Activated CD4-positive, alpha-beta T cell treated with anti-CD3 and anti-CD28 coated beads for 24 hours (primary cell): ENCODE measurements at places on chromosomes 2 and 18.

DNA sequence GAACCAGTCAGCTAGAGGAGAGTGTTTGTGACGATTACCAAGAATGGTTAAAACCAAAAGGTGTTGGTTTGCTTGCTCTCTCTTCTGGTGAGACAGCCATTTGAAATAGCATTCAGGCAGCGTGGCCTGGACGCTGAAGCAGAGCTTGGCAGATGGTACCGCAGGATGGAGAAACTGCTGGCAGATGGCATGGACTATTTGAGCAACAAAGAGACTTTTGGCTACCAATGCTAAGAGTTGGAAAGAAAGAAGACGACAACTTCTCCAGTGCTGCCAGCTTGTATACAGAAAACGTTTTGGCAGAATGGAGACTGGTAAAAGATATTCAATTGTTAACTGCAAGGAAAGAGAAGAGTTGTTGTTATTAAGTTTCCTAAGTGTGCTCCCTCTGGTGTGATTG is 315.0 kb downstream of the PARD3B start:
- DNase-seq = no peak

DNA sequence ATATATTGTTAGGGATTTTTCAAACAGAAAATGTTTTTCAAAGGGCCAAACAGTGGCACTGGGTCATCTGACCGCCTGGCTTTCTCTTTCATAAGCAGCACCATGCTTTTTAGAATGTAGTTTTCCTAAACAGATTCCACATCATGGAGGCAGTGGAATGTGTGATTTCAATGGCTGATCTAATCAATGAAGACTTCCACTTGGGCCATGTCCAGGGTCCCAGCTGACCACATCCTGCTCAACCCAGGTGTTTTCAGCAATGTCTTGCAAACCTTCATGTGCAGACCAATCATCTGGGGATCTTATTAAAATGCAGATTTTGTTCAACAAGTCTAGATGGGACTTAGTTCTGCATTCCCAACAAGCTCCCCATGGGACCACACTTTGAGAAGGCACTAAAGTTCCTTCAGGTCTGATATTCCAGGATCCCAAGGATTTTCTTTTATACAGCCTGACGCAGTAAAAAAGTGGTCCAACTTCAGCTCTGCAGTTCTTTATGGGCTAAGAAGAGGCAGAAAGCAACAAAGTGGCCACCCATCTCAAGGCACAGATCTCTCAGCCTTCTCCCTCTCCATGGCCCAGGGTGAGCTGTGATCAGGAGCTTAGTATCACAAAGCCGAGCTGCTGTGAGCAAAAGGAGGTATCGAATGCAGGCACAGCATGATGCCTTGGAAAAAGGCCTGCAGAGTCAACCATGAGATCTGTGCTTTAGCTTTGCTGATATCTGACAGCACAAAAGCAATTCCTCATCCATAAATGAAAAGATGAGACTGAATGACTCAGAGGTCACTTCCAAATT is 3.7 kb downstream of the ALKAL2 start:
- DNase-seq = no peak

GRCh38 chr2:152098496-152099366 is at the start of gene CACNB4:
Gene CACNB4 (minus strand): TSS chr2:152099044.
- no peak for DNase-seq

- DNase-seq = no peak
Observed at GRCh38 chr2:211390536-211391188, 834.3 kb downstream of the CPS1 start.

- no peak for DNase-seq
Observed at GRCh38 chr18:49123431-49123830, 172.7 kb upstream of the SMAD7 start.

DNA sequence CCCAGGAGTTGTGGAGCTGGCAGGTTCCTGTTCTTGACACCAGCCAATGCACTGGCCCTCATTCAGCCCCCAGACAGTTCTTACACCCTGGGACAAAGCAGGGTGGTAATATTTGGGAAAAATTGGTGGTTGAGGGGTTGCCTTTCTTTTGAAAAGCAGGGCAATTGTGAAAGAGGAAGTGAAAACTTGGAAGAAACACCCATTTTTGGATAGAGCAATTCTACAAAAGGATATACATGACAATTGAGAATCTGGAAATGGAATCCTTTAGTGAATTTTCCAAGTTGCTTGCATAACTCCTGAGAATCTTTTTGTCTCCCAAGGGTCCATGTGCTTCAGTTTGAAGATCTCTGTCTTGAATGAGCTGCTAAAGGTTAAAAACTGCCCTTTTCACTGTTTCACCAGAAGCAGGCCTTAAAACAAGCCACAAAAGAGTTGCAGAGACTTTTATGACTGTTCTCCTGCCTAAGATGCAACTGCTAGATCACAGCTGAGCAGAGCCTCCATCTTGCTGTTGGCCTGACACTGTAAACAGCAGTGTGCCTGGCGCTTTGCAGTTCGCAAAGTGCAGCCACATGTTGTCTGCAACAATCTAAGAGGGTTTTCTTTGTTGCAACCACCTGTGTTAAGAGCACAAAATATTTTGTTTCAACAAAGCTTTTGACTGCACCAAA is 11.8 kb downstream of the COL4A4 start:
- DNase-seq = no peak

DNA sequence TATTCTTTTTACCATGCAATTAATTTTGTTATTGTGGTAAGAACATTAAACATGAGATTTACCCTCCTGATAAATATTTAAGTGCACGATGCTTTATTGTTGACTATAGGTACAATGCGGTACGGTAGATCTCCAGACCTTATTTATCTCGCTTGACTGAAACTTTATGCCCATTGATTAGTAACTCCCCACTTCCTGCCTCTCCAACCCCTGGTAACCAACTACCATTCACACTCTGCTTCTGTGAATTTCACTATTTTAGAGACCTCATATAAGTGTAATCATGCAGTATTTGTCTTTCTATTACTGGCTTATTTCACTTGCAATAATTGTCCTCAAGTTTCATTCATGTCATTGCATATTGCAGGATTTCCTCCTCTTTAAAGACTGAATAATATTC is 195.7 kb upstream of the ID2 start:
- no peak for DNase-seq
